HFFc6 (cell line): ENCODE measurements at places on chromosomes 7 and 10.

GRCh38 chr10:86203162-86203905 lies 163.3 kb downstream of the GRID1 start:
- no peak for DNase-seq

DNA sequence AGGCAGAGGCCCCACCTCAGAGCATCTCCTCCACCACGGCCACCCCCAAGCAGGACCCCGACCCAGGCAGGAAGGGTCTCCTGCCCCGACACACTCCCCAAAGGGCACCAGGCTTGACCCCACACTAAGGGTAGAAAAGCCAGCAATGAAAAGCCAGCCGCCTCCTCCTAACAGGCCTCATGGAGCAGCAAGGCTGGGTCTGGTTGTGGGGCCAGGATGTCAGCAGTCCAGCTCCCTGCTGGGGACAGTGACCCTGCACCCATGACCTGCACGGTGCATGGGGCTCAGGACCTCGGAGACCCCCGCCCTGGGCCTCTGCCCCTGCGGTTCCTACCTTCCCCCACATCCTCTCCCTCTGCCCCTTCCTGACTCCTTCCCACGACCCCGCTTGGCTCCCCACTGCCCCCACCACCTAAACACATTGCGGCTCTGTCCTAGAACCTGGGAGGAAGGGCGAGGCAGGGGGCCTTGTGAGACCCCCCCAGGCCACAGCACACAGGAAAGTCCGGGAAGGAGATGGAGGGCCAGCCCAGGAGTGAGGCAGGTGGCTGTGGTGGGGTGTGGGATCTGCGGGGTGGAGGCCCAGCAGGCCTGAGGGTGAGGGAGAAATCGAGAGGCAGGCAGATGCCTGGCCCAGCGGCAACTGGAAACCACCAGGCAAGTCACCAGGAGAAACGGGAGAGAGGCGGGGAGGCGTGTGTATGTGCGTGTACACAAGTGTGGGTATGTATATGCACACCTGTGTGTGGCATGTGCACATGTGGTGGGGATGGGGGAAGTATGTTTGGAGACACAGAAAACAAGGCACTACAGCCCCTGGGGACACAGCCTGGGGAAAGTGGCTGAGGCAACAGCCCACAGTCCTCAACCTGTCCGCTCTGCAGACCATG lies 229.9 kb downstream of the MAD1L1 start:
- DNase-seq, result no peak

- DNase-seq, result no peak
Observed at GRCh38 chr7:128845475-128845874, 15.3 kb downstream of the FLNC start.

DNA sequence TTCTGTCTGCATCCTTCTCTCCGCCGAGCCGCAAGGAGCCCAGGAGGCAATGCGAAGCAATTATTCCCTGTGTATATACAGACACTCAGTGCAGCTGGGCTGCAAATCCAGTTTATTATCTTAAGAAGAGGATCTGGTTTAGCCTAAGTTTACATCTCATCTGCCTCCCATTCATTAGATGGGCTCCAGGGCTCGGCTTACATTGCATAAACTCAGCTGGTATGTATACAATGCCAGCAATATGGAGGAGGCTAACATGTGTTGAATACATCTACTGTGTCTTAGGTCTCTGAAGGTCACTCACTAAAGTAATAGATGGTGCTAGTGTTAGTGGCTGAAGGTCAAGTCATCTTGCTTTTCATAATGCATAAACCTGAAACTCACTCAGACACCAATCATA lies 996.8 kb downstream of the KCNMA1 start:
- DNase-seq, result no peak

DNA sequence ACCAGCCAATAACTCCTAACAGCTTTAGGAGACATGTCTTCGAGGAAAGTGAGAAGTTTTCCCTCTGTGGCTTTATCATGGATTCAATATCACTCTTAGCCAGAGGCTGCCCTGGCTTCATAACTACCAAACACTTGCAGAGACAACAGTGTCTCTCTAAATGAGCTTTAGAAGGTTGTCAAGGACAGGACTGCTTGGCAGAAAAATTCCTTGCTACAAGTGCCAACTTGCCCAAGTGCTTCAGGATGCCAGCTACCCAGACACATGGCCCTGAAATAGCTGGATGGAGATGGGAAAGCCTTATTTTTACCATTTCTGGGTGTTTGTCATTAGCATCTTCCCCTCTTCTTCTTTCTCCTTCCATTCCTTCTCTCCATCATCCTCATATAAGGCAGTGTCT lies 137.1 kb upstream of the MDFIC start:
- DNase-seq, result no peak

DNA sequence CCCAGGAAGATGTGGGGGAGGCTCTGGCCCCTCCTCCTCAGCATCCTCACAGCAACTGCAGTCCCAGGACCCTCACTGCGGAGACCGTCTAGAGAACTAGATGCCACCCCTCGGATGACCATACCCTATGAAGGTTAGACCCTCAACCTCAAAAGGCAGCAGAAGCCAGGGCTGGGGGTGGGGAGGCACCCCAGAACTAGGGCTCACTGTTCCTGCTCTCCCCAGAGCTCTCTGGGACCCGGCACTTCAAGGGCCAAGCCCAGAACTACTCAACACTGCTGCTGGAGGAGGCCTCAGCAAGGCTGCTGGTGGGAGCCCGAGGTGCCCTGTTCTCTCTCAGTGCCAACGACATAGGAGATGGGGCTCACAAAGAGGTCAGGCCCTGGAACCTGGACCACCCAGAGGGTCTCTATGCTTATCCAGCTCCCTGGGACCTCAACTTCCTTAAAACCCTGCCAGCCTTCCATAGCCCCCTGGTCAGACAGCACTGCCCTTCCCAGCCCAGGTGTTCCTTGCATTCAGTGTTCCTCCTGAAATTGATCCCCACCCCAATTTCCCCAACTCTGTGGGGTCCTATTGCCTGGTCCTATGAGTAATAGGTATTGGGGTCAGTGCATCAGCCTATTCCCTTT lies 3.7 kb downstream of the SEMA4G start:
- DNase-seq, result no peak

GRCh38 chr7:47394216-47394615 lies 187.7 kb downstream of the TNS3 start:
- DNase-seq, result no peak

- peak; percentile 32 for DNase-seq
Observed at GRCh38 chr10:44809647-44810046, 101.5 kb upstream of the TMEM72 start.

- no peak for DNase-seq
Observed at GRCh38 chr10:130393342-130393741, 257.2 kb downstream of the GLRX3 start.

- DNase-seq, result no peak
Observed at GRCh38 chr7:30155481-30155880, 20.7 kb downstream of the MTURN start.

DNA sequence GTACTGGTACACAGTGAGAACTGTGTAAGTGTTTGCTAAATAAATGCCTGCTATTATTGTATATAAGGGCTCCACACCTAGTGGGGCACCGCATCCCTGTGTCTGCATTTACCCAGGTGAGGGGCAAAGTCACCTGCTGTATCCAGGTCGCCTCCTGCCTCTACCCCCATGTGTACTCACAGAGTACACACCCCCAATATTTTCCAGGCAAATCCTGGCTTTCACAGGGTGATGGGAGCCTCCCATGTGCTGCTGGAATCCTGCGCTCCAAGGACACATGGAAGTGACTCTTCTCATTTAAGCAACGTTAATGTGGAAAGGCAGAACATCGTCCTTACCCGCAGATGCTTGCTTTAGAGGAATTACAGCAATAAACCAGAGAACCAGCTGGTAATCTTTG lies 48.2 kb downstream of the ARHGAP22 start:
- no peak for DNase-seq
